ENCODE measurements at places on chromosomes 3 and 15. TPM values are rescaled to one million over a fixed set of nuclear protein-coding genes. Genes with fewer than 3 reads are reported as not detected.

FBXO40 gene
- total RNA-seq = not detected

CSTA gene
- total RNA-seq = not detected

GATM gene
- total RNA-seq = 0.67 TPM

MEIS2 gene
- total RNA-seq = 98.3 TPM

PAK6 gene
- total RNA-seq = 0.17 TPM

GRCh38 chr15:32682569-32682968 is 35.2 kb upstream of the GREM1 start:
- peak; percentile 70 for DNase-seq

- DNase-seq = no peak
Observed at GRCh38 chr3:124648551-124648950, 81.7 kb upstream of the UMPS start.

DNA sequence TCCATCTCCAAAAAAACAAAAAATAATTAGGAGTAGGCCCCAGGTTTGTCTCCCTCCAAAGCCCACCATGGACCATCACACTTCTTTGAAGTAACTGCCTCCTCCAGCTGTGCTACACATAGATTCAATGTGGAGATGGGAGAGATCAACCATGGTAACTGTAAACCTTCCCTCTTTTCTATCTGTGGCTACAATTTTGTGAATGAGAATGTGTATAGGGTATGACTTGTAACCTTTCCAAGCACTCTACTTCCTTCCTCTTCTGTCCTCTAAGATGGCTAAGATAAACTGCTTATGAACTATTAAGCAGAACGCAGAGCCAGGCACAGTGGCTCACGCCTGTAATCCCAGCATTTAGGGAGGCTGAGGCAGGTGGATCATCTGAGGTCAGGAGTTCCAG is 55.5 kb upstream of the ATP11B start:
- no peak for DNase-seq

- no peak for DNase-seq
Observed at GRCh38 chr3:181969925-181970324, 258.2 kb downstream of the SOX2 start.

GRCh38 chr15:50024281-50024680 is 94.8 kb downstream of the ATP8B4 start:
- DNase-seq = no peak

DNA sequence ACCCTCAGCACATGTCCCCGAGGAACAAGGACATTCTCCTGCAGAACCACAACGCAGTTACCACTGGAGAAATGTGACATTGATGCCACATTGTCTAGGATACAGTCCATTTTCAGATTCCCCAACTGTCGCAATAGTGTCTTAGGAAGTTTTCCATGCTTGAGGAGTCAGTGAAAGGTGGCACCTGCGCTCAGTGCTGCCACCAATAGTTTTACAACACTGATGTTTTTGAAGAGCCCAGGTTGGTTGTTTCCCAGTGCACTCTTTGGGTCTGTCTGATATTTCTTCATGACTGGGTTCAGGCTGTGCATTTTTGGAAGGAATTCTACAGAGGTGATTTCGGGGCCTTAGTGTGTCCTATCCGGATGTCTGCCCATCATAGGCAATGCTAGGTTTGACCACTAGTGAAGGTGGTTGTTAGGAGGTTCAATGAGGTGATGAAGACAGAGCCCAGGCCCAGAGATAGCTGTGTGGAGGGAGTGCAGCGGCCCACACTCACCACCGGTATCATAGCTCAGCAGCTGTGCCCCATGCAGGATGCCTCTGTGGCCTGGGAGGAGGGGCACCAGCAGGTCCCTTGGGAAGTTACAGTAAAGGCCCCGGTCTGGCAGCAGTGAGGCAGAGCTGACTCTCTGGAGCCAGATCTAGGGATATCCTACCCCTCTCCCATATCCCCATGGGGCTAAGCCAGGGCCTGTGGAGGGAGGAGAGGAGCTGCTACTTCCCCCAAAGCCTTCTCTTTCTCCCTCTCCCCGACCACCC is 96.6 kb downstream of the DNAJB8 start:
- DNase-seq = no peak

GRCh38 chr15:68783226-68784058 is 37.3 kb downstream of the ANP32A start:
- DNase-seq = no peak

- no peak for DNase-seq
Observed at GRCh38 chr15:60669351-60669750, 190.4 kb upstream of the ICE2 start.

- peak; percentile 82 for DNase-seq
Observed at GRCh38 chr3:11477407-11477911, 166.3 kb downstream of the VGLL4 start.

DNA sequence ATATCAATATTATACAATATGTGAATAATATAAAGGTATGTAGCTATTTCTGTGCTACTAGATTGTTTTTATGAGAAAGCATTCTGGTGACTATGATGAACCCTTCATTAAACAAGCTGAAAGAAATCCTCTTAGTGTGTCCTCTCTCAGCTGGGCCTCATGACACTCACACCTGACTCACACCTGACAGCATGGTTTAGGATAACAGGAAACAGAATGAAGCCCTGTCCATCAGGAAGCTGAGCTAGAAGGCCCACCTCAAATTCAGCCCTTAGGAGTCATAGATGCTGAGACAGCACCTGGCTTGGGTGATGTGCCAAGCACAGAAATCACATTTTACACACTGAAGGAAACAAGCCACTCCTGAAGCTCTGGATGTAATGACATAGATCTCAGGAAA is 30.8 kb downstream of the CHCHD4 start:
- no peak for DNase-seq

DNA sequence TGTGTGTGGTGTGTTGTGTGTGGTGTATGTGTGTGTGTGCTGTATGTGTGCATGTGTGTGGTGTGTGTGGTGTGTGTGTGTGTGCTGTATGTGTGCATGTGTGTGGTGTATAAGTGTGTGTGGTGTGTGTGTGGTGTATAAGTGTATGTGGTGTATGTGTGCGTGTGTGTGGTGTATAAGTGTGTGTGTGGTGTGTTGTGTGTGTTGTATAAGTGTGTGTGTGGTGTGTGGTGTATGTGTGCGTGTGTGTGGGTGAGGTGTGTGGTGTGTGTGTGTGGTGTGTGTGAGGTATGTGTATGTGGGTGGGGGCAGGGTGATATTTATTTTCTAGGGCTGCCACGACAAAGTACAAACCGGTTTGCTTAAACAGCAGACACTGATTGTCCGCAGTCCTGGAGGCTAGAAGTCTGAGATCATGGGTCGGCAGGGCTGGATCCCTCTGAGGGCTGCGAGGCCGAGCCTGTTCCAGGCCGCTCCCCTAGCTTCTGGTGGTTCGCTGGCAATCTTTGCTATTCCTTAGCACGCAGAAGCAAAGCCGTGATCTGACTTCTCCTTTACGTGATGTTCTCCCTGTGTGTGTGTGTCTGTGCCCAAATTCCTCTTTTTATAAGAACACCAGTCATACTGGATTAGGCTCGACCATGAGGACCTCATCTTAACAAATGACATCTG is 160.2 kb downstream of the XXYLT1 start:
- DNase-seq = no peak
